ENCODE measurements at places on chromosomes 1 and 21.

DNA sequence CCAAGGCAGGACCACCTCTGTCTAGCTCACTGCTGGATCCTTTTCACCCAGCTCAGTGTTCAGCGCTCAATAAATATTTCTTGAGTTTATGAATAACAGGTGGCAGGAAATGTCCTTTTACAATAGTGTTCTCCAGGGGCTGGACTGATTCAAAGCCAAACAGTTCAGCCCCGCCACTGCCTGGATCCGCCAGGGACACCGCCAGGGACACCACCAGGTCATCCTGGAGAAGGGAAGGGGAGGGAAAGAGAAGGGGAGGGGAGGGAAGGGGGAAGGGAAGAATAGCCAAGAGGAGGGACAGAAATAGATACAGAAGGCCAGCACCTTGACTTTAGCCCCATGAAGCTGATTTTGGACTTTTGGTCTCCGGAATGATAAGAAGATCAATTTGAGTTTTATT, 255.6 kb downstream of the GRIK3 start:
- no peak for DNase-seq

DNA sequence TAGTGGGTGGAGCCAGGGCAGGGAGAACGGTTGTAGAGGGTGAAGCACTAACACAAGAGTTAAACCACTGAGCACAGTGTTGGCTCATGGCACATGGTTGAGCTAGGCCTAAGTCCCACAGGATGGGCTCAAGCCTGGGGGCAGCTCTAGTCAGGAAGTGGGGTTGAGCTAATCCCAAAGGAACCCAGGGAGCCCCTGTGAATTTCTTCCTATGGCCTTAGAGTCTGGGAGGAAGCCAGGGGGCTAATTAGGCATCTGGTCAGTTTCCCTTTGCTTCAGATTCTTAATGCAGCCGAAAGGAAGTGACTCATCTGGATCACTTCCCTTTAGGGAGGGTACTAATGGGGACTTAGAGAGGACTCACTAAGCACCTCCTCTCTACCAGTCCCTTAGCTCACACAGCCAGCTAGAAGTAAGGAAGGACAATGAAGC, 10.1 kb downstream of the CFAP45 start:
- peak; percentile 85 for DNase-seq

GRCh38 chr21:43951911-43952703, 60.0 kb upstream of the TRAPPC10 start:
- no peak for DNase-seq

GRCh38 chr1:246592695-246593094, 26.4 kb downstream of the CNST start:
- DNase-seq: no peak

GRCh38 chr1:213180833-213181232, 129.8 kb downstream of the RPS6KC1 start:
- DNase-seq: no peak

DNA sequence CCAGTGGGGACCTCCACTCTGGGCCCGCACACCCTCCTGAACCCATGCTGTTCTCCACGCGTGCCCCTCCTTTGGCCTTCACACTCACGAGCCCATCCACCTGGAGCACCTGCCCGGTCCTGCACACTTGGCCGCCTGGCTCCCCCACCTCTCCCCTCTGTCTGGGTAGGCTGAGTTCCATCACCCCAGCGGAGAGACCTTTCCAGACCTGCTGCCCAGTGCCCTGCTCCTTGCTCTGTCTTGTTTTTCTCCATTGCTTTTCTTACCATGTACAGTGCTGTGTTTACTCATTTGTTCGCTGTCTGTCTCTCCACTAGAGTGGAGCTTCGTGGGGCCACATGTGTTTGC, 351.0 kb upstream of the VAMP3 start:
- DNase-seq: no peak

DNA sequence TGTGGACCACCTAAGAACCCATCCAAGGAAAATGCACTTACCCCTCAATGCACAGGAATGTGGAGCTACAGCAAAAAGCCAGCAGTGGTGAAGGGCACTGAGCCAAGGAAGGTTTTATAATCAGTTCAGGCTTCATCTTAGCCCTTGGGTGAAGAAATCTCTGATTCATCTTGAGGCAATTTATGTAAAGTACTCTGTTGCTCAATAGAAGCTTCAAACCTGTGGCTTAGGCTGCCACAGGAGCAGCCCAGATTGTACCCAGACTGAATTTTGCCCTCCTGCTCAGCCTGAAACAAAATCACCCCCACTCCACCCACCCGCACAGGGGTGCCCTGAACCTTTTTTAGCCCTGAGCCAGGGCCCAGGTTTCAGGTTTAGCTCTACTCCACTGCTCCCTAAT, at the start of gene S100A12:
S100A12 (minus strand) TSS at position 111 of the 400 bp plus-strand sequence. CDS start 1,029 bp downstream, outside the sequence.
- DNase-seq: peak; percentile 9

DNA sequence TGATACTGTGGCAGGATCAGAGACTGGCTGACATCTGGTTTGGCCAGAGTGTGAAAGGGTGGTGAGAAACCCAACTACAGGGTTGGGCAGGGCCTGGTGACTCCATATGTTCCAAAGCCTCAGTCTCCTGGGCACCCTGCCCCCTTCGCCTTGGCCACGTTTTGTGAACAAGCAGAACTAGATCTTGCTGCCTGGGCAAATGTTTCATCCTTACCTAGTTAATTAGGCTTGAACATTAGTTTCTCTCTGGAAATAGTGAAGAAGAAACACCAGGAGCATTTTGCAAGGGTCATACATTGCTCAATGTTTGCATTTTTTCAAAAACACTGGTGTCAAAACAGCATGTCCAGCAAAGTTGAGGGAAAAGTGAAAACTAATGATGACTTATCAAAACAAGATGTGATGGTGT, 60.5 kb downstream of the MAP3K7CL start:
- no peak for DNase-seq

DNA sequence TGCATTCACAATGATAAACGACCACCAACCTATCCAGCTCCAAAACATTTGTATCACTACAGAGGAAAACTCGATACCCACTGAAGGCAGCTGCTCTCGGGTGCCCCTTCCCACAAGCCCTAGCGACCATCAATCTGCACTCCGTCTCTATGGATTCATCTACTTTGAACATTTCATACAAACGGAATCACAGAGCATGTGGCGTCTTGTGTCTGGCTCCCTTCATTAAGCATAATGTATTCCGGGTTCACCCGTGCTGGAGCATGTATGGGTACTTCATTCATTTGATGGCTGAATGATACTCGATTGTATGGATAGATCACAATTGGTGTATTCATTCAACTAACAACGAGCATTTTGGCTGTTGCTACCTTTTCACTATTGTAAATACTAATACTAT, 340.2 kb downstream of the SMYD3 start:
- no peak for DNase-seq

DNA sequence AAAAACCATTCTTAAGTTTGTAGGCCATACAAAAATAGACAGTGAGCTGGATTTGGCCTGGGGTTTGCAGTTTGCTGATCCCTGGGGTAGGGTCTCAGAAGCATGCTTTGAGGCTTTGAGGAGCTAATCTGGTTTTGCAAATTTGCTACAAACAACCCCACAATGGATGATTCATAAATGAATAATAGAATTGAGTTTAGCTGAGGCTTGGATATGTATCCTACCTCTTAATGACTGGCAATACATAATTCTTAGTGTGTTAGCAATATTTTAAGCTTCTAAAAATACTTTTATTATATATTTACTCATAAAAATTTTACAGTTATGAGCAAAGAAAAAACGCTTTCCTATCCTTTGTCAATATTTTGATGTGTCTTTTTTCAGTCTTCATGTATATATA, 50.6 kb downstream of the ROR1 start:
- no peak for DNase-seq

DNA sequence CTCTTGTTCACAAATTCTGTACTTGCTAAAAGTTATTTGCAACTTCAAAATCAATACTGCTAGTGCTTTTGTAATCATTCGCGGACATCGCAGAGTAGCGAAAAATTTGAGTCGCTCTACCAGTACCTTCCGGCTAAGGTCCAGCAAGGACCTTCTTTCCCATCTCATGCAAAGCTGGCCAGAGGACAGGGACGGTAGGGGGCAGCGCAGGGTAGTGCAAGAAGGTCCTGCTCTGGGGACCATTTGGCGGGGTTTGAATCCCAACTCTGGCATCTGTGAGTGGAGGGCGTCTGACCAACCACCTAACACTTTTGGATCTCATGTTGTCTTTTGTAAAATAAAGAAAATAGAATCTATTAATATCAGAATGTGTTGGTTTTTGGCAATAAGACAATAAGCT, 258.3 kb downstream of the SPATA17 start:
- no peak for DNase-seq

DNA sequence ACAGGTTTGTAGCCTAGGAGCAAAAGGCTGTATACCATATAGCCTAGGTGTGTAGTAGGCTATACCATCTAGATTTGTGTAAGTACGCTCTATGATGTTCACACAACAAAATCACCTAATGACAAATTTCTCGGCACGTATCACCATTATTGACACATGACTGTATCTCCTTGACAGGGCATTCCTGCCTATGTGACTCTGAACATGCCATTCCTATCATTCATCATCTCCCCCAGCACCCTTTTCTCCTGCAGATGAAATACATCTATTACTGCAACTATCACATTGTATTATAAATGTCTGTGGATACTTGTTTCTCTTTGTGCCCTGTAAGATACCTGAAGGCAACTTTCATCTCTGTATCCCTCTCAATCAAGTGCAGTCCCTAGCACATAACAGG, 29.9 kb downstream of the TP53BP2 start:
- no peak for DNase-seq

- peak; percentile 81 for DNase-seq
Measured at GRCh38 chr1:40036574-40036973, 4.0 kb upstream of the CAP1 start.

DNA sequence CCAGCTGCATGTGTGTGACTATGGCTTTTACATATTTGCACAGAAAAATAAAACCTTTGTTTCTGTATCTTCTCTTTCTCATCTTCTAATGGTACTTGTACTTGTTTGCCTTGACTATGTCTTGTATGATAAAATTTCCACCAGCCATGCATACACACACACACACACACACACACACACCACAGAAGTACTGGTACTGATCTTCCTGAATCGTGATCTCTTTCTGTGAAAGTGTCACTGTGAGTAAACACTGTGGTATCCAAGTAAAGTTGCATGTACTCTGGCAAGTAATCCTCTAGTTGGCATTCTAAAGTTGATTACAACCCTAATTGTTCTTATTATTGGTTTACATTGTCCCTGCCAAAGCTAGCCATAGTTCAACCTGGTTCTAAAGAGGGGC, 176.7 kb downstream of the CRB1 start:
- no peak for DNase-seq

DNA sequence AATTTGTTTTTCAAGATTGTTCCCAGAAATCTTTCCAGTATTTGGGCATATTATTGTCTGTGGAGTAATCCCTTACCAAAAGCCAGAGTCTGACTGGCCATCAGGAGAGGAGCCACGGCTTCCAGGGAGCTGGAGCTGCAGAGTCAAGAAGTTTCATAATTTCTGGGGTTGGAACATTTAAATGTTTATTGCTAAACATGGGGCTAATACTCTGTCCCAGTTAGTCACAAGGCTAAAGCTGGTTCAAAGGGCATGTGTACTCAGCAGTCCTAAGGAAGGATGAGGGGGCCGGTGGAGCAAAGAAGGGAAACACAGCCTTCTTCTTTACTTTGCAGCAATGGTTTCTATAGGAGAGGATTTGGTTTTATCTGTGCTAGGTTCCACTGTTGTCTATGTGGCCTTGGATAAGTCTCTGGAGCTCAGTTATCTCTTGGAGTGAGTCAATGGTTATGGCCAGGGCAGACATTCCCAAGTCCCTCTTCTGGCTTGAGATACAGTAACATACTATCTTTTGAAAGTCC, 9.5 kb downstream of the DENND2D start:
- DNase-seq: no peak

- no peak for DNase-seq
Measured at GRCh38 chr1:32353886-32354570, 8.3 kb downstream of the FAM229A start.

DNA sequence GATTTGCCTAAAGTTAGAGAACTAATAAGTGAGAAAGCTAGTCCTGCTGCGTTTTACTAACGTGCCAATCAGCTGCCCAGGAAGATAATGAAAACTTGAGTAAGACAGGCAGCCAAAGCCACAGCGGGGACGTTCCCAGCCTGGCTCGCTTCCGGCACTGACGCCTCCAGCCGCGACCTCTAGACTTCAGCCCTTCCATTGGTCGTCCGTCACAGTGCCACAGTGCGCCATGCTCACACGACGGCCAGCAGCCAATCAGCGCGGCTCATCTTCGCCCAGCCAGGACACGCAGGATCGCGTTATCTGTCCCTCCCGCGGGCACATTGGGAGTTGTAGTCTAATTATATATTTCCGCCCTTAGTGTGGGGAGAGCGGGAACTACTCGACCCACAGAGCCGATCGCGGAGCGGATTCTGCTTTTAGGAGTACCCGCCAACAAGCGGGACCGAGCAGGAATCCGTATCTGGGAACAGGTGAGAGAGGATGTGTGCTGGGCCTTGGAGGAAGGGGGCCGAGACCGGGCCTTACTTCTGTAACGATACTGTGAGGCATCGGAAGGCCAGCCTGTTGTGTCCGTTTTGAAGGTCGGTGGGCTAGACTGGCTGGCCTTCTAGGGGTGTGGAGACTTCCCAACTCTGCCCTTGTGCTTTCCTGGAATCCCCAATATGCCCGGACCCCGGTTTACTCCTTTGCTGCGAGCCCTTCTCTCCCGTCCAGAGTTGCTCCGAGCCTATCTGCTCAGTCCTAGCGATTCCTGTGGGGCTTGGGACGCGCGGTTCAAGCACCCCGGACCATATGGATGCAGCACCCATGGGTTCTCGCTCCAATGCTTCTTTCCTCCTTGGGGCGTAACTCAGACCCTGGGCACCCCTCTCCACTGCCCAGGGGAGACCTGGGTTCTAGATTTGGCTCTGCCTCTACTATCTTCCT, at the start of gene FDPS:
FDPS (plus strand) TSS at position 374 of the 930 bp plus-strand sequence. CDS start 924 bp downstream, outside the sequence.
- DNase-seq: peak; percentile 98

- no peak for DNase-seq
Measured at GRCh38 chr1:22303816-22304215, 147.8 kb upstream of the ZBTB40 start.

DNA sequence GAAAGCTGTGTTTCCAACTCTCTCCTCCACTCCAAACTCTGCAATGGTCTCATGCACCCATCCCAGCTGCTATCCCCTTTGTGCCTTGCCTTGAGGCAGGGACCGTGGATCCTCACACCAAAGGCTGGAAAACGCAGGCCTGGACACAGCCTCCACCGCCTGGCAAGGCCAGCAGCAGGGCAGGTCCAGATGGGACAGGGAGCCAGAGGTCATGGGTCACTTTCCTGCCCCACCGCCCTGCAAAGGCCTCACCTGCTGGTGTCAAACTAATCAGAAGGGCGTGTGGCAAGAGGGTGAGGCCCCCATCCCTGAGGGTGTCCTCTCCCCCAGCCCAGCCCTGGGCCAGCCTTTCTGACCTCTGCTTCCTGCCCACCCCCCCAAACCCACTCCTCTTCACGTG, 106.3 kb downstream of the PAX7 start:
- no peak for DNase-seq

DNA sequence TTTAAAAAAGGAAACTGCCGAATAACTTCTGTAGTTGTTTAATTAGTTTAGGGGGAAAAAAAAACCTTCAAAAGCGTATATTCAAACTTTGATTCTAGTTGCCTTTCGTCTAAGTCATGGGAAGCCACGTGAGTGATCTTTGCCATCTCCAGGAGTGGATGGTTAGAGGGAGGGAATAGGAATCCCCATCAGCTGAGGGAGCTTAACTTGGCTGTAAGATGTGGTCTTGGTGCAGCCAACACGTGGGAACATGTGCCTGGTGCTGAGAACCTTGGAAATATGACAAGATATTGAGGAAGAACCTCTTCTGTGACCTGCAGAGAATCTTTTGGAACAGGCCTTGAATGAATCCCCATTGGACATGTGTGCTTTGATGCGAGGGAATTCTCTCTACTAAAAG, 1.7 kb downstream of the BACE2 start:
- DNase-seq: no peak
